T-helper 1 cell treated with Interleukin-12 subunit alpha and Interleukin-12 subunit beta and Interleukin-4 antibody, amounts not matched to agents 30 ng/mL and 1 ng/mL, for 36 hours (primary cell): ENCODE measurements at places on chromosomes 1 and 21. TPM values are rescaled to one million over a fixed set of nuclear protein-coding genes. Genes with fewer than 3 reads are reported as not detected.

Gene PRAMEF6
- total RNA-seq: not detected in 2 replicates

Gene GOLT1A
- not detected in 2 replicates for total RNA-seq

Gene RIT1
- total RNA-seq: 27.5 and 33.1 TPM in 2 replicates

Gene C1orf167
- not detected in 2 replicates for total RNA-seq

Gene ITLN1
- total RNA-seq: not detected in 2 replicates

Gene SUMO3
- total RNA-seq: 90.0 and 96.4 TPM in 2 replicates

Gene PTPRC
- total RNA-seq: 762 and 773 TPM in 2 replicates

Gene CLEC20A
- total RNA-seq: not detected in 2 replicates

Gene LCE1B
- not detected in 2 replicates for total RNA-seq

Gene LCE2B
- not detected in 2 replicates for total RNA-seq

Gene CCDC181
- total RNA-seq: not detected in 2 replicates

Gene KHDC4
- 67.8 and 70.6 TPM in 2 replicates for total RNA-seq

Gene DCDC2B
- 0.22 TPM in 1 of 2 replicates, not detected in the other for total RNA-seq

Gene A3GALT2
- not detected in 2 replicates for total RNA-seq

Gene CSF3R
- 0.95 and 1.1 TPM in 2 replicates for total RNA-seq

Gene CELA3B
- not detected in 2 replicates for total RNA-seq

Gene GPATCH3
- 14.8 and 19.0 TPM in 2 replicates for total RNA-seq
